RPMI8226 (cell line): ENCODE measurements at places on chromosomes 7 and 10.
A peak's percentile ranks its signal among the peaks of the same experiment; 100 is the strongest.

DNA sequence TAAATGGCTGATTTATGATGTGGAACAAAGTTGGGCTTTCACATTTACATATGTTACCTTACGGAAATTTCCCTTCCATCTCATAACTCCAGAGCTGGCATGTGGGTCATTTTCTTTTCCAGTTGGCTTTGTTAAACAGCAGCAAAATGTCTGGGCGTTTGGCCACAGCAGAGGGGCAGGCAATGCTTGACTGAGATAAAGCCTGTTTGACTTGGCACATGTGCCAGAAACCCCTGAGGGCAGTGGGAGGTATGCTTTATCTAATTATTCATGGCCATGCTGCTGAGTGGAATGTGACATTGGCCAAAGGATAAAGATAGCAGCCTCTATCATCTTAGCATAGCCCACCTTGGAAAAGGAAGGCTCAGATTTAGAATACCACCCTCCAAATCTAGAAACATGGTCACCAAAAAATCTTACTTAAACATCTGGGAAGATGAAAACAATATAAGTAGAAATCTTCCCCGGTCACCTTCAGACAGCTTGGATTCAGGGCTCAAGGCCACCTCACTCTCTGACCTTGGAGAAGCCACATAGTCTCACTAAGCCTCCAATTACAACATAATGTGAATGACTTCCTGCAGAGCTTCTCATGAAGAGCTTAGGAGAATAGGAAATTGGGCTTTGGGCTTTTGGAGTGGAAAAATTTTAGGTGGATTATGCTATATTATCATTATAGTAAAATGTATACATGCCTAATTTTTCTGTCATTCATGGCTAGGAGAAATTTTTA is 101.5 kb downstream of the GRM3 start:
- DNase-seq, result no peak

DNA sequence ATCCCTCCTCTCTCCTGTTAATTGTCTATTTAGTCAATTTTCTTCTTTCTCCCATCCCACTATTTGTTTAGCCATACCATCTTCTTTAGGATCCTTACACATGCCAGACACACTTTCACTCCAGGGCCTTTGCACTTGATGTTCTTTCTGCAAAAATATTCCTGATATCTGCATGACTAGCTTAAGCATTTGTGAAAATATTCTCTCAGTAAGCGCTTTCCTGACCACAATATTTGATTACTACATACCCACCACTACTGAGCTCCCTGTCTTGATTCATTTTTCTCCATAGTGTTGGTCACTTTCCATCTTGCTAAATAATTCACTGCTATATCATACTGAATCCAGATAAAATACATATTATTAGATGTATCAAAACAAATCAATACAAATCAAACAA is 75.1 kb downstream of the SEMA3D start:
- no peak for DNase-seq

DNA sequence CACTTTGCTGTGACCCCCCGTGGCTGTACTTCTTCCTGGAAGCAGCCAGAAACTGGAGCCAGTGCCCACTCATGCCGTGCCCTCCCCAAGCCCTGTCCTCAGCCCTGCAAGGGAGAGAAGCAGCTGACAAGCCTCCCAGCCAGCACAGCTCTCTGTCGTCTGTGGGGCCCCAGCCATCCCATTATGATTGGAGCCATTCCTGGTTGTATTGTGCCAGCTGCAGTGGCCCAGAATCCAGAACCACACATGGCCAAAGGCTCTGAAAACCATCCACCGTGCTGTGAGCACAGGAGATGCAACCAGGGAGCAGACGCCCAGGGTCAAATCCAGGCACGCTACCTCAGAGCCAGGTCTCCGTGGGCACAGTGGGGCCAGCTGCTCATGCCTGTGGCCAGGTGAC is 18.7 kb downstream of the GRID2IP start:
- no peak for DNase-seq

GRCh38 chr7:30070052-30070451 is 41.8 kb downstream of the PLEKHA8 start:
- no peak for DNase-seq

DNA sequence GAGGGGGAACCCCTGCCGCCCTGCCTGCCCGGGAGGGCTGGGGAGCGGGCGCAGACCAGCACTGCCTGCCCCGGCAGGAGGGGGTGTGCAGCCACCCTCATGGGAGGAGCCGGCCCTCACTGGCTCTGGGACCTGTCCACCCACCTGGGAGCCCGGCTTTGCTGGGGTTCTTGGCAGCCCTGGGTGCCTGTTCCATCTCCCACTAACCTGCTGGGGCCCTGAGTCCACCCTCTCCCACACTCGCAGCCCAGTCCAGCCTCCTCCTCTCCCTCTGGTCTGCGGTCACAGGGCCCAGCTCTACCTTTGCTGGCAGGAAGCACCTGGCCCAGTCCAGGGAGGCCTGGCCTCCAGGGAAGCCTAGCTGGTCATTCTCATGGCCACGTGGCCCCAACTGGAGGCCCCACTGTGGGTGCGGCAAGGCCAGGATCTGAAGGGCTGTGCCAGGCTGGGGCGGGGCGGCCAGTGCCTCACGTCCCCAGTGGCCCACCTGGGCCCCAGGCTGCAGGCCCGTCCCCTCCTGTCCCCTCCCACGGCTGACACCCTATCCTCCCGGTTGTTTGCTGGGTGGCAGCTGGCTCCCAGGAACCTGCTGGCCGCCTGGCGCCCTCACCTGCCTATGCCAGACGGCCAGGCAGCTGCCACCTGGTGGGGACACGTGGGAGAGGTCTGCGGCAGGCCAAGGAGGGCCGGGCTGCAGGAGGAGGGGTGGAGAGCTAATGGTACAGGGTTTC is at the start of gene TMEM184A:
TMEM184A (minus strand) TSS at position 393 of the 731 bp plus-strand sequence. CDS start 721 bp downstream, outside the sequence.
- peak; percentile 97 for DNase-seq

GRCh38 chr7:29972315-29972669 is 17.3 kb downstream of the SCRN1 start:
- DNase-seq, result no peak

DNA sequence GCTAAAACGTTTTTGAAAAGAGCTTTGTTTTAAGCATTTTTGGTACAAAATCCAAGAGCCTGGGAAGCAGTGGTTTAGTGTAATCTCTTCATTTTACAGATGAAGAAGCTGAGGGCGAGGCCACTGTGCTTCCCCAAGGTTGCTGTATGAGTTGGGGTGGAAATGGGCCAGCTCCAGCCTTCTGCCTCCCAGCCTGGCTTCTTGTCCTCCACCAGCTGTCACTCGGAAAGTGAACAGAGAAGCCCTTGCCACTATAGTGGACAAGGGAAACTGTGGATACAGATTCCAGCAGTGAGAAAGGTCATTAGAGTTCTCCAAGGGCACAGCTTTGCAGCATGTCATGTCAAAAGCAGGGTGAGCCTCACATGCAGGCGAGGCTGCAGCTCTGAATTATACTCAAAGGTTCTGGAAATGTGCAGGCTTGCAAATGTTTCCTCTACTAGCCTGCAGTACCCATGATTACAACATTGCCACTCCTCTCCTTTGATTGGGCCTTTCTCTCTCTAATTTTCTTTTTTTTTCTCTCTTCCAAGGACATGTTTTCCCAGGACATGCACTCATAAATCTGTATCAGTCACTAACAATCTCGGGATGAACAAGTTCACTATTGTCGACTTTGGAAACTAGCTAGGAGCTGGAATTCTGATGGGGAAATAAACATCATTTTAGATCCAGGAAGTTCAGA is 33.0 kb downstream of the BAMBI start:
- DNase-seq, result no peak

DNA sequence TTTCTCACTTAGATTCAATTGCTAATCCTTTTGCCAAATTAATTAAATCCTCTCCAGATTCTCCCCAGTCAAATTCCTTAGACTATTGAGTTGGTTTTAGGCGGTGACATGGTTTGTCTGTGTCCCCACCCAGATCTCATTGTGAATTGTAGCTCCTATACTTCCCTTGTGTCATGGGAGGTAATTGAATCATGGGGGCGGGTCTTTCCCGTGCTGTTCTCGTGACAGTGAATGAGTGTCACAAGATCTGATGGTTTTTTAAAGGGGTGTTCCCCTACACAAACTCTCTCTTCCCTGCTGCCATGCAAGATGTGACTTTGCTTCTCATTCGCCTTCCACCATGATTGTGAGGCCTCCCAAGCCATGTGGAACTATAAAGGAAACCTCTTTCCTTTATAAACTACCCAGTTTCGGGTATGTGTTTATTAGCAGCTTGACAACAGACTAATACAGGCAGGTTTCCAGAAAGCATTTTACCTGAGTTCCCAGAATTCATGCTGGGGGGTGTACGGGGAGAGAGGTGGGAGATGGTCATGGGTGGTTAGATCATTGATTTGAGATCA is 44.7 kb upstream of the GARS1 start:
- no peak for DNase-seq

DNA sequence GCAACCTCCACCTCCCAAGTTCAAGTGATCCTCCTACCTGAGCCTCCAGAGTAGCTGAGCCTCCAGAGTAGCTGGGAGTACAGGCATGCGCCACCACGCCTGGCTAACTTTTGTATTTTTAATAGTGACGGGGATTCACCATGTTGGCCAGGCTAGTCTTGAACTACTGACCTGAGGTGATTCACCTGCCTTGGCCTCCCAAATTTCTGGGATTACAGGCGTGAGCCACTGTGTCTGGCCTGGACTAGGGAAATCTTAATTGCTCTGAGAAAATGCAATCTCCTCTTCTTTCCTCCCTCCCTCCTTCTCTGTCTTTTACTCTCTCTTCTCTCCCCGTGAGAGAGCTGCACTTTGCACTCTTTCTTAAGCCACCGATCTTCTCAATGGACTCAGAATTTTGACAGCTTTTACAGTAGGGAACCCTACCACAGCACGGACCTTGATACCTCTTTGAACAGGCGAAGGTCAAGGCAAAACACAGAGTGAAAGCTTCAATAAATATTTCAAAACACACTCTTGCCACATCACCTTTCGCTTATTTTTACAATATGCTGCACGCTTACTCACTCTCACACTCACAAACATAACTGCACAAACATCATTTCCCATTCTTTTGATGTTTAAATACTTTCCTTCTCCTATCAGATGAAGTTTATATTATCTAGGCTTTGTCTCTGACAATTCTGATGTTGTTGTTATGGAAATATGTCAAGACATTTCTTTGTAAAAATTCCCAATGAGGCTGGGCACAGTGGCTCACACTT is 173.4 kb upstream of the NRP1 start:
- DNase-seq, result no peak

- DNase-seq, result no peak
Measured at GRCh38 chr7:150947241-150947745, 30.8 kb downstream of the KCNH2 start.

- DNase-seq, result no peak
Measured at GRCh38 chr7:18821554-18821953, 295.9 kb downstream of the TWIST1 start.

- peak; percentile 73 for DNase-seq
Measured at GRCh38 chr10:8404721-8405120, 350.2 kb downstream of the GATA3 start.

DNA sequence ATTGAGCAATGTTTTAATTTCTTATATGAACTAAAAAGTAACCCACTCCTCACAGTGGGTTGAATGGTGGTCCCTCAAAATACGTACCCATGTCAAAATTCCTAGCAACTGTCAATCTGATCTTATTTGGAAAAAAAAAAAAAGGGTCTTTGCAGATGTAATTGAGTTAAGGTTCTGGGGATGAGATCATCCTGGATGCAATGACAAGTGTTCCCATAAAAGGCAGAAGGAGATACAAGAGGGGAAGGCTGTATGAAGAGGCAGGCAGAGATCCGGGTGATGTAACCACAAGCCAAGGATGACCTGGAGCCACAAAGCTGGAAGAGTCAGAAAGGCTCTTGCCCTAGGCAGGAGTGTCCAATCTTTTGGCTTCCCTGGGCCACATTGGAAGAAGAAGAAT is 516.3 kb upstream of the MKI67 start:
- DNase-seq, result no peak

DNA sequence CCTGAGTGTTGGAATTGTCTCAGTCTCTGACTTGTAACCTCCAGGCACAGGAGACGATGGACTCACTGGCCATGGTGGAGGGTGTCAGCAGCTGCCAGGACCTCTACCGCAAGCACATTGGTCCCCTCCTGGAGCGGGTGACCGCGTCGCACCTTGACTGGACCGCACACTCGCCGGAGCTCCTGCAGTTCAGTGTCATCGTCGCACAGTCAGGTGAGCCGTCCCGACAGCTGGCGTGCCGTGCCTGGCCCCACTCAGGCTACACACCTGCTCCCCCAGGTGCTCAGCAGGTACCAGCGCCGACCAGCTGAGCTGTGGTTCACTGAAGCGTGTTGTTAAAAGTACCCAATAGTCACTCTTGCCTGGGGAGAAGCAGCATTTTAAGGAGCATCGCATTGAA is 36.7 kb upstream of the PRKAR1B start:
- DNase-seq, result no peak

DNA sequence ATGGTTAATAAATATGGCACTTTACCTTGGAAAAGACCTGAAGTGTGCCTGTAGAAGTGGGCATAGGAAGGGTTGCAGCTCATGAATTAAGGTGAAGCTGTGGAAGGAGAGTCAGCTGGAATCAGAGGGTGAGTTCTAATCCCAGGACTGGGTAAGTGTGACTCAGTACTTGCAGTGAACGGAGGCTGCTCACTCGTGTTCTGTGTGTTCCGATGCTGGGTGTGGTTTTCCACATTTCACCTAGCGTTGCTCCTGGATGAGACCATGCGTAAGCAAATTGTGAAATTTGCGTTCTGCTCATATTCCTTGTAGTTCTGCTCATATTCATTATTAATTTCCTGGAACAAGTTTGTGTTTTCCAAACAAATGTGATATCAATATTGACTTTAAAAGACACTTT is 22.4 kb upstream of the TMEM236 start:
- DNase-seq, result no peak

DNA sequence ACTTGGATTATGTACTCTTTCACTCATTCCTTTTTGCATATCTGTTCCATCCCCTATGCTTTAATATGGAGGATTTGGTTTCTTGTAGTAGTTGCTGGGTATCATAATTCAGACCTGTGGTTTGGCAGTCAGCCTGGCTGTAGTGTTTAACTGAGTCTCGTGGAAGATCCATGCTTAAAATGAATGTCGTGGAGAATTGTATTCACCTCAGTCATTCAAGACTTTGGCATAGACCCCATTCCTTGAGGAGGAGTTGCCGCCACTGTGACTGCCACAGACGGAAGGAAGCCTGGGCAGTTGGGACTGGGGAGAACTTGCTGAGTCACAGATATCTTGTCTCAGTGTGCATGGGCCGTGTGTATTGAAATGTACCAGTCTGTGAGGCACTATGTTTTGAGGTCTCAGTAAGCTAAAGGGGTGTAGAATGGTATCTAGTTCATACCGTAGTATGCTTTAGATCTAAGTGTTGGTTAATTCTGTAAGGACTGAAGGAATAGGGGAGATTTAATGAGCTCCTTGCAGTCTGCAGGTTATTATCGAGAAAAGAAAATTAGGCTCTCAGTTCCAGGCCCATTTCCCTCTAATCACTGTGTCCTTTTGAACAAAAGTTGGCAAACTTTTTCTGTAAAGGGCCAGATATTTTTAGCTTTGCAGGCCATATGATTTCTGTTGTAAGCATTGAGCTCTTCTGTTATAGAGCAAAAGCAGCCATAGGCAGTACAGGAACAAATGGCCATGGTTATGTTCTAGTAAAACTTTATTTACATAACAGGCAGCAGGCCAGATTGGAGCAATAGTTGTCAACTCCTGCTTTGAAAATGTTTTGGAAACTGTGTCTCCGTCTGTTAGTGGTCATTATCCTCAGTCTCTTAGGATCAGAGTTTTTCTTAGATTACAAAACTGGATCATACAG is 76.8 kb downstream of the TPST1 start:
- peak; percentile 54 for DNase-seq

GRCh38 chr7:45456747-45457524 is 117.2 kb upstream of the ADCY1 start:
- DNase-seq, result no peak
